ENCODE measurements at places on chromosomes 1 and 21.

DNA sequence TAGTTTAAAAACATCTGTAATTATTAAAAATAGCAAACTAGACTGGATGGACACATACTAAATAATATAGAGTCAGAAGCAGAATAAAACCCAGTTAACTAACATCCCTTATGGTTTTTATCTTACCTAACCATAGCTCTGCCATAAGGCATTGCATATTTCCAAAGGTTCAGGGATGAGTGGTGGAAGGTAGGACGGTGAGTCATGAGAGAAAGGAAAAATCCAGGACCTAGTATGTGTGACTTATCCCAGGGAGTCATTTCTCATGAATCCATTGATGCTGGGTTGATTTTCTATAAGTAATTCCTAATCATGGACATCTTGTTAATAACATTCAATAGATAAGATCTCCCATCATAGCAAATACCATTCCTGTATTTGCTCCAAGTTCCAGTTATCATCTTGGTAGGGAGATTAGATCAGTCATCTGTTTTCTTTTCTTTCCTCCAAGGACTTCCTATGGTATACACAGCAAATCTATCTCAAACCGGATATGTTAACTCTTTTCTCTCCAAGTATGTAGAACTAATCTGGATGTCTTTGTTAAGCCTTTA is 490.7 kb upstream of the B3GALT2 start:
- no peak for DNase-seq

- DNase-seq: no peak
Measured at GRCh38 chr1:38082769-38083263, 36.2 kb upstream of the POU3F1 start.

- DNase-seq: no peak
Measured at GRCh38 chr1:212696721-212697331, 2.8 kb downstream of the BATF3 start.

- no peak for DNase-seq
Measured at GRCh38 chr1:166084613-166085012, 82.2 kb downstream of the FAM78B start.

GRCh38 chr1:66271904-66272254 is 262.1 kb upstream of the SGIP1 start:
- DNase-seq: peak; percentile 46

GRCh38 chr1:22500471-22500870 is 48.8 kb downstream of the ZBTB40 start:
- DNase-seq: no peak

GRCh38 chr1:55334160-55334559 is 119.0 kb upstream of the USP24 start:
- DNase-seq: peak; percentile 42

DNA sequence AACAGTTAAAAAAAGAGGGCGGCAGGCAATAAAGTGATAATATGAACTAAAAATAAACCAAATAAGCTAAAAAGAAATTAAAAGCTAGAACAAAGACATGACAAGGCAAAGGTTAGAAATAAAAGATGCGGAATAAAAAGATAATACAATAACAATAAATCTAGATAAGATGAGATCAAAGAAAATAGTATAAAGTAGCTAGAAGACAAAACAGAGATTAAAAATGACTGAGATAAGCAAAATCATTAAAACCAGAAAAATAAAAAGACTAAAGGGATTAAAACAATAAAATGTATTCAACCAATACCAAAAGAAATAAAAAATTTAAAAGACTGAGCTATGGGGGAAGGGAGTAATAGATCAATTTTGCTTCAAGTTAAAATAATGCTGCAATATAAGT is 10.8 kb upstream of the SOX13 start:
- no peak for DNase-seq

DNA sequence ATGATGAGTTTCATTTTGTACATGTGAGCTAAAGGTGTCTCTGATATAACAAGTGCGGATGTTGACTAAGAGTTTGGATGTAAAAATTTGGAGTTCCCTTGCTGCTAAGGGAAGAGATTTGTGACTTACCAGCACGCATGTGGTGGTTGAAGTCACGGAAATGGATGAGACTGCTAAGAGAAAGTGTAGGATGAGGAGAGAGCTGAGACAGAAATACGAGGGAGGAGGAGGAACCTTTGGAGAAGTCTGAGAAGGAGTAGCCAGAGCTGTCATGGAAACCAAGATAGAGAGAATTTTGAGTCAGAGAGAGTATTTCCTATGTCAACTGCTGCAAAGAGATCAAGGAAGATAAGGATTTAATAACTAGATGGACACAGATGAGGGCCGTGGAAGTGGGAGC is 106.5 kb upstream of the COL24A1 start:
- no peak for DNase-seq

DNA sequence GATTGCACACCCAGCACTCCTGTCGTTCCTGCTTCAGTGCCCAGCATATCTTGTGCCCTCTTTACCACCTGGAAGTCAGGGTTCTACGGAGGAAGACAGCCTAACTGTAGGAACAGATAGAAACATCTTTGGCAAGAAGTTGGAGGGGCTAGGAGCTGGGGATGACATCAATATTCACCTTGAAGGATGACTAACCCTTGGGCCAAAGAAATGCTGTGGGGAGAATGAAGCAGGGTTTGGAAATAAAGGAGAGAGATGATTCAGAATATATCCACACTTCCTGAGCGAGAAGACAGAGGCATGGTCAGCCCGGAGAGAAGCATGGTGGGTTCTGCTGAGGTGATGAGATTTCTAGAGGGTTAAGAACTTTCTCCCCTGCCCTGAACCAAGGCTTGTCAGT is 4.6 kb upstream of the NKAIN1 start:
- no peak for DNase-seq

- DNase-seq: peak; percentile 94
Measured at GRCh38 chr1:202615501-202616354, 94.5 kb downstream of the SYT2 start.

DNA sequence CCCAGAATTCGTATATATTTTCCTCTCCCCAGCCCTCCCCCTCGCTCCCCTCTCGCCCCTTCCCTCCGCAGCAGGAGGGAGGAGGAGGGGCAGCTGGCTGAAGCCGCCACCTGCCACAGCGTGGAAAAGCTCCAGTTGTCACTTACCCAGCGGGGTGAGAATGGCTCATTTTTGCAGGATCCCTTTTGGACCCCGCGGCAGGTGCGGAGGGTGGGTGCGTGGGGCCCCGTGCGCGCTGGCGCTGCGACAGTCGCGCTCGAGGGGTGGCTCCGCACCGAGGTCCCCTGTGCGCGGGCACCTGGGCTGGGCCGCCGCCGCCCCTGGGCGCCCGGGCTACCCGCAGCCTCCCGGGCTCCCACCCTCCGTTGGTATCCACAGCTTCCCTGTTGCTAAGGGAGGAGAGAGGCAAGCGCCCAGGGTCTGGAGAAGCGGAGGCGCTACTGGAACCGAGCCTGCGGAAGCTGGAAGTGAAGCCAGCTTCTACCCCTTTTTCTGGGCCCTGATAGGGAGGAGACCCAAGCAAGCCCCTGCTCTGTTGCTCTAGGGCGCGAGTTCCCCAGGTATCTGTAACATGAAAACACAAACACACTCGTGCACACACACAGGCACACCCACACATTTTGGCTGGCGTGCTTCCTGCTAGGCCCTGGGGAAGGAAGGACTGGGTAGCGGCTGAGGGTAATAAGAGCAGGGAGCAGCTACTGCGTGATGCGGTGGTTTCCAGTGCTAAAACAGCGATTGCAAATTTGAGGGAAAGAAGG is at the start of gene ERICH3:
ERICH3 (minus strand) TSS at position 442 of the 761 bp plus-strand sequence; CDS start at position 169, 273 bp downstream.
- no peak for DNase-seq

DNA sequence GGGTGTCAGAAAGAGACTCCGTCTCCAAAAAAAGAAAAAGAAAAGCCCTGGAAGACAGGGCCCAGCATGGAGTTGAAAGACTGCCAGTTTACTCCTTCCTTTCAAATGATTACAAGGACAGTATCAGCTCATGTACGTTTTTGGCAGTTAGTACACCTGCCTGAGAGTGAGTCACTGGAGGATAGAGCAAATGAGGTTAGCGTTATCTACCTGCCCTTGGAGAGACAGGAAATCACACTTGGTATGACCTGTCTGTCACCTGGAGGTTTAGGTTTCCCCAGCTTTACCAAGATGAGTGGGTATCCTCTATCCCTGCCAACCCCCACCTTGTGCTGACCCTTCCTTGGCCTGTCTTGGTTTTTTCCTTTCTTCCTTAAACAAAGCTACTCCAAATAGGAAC is 96.8 kb upstream of the BMP8A start:
- DNase-seq: no peak

GRCh38 chr1:152165286-152166077 is 6.5 kb upstream of the RPTN start:
- peak; percentile 67 for DNase-seq

DNA sequence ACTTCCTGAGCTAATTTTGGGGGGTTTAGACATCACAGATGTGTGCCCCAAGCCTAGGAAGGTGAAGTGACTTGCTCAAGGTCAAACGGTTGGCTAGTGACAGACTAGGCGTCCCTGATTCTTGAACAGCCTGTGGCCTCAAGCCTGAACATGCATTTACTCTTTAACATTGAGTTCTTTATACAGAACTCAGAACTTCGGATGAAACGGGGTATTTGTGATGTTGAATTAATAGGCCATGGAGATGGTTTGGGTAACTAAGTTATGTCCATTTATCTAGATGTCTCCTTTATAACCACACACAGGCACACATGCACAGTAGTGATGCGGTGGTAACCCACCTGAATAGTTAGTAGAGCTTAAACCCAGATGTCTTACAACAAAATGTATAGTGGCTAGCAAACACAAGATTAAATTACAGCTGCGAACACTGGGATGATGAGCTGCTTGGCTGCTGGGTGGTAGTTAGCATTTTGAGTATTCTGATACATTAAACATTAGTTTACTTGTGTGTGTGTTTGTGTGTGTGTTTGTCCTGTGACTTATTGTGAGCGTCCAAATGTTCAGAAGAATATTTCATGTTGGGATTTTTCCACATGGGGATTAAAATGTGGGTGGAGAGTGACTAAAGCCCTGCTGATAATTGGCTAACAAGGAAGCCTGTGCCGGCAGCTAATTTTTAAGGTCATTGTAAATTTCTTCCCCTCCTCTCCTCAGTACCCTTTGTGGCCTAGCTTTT is 2.3 kb downstream of the ATP1A1 start:
- peak; percentile 74 for DNase-seq

GRCh38 chr1:232921381-232921780 is 29.0 kb upstream of the NTPCR start:
- DNase-seq: peak; percentile 22

DNA sequence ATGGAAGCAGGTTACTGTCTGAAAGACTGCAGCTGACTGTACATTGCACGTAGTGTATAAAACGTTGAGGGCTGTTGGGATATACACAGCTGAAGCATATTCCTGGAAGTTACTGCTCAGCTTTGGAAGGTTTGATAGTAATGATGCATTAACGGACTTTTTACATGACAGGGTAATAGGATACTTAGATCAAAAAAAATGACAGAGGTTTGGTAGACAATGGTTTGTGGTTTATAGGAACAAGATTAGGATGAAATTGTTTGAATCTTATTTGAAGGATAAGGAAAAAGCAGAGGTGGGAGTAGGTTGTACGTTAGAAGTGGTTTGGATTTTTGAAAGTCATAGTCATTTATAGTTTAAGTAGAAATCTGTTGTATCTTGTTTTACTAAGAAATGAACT is 33.0 kb downstream of the ADGRL2 start:
- DNase-seq: no peak

DNA sequence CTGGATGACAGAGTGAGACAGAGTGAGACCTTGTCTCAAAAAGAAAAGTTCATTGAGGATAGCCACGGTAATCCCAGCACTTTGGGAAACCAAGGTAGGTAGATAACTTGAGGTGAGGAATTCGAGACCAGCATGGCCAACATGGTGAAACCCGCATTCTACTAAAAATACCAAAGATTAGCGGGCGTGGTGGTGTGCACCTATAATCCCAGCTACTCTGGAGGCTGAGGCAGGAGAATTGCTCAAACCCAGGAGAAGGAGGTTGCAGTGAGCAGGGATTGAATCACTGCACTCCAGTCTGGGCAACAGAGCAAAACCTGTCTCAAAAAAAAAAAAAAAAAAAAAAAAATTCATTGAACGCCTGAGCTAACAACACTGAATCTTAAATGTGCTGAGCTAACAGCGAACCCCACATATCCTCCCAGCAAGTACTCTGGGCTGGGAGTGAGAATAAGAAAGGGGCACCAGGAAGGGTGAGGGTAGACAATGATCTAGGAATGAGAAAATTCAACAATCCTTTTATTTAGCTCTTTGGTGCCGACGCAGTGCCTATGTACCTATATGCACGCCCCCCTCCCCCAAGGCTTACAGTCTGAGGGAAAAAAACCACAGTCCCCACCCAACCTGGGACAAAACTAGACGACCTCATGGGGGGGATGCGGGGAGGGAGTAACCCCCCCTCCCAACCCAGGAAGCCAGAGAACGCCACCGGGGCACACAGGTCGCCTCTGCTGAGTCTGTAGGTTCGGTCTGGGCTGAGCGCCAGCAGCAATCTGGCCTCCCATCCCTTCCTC is 1.4 kb upstream of the CACNA1S start:
- DNase-seq: no peak

DNA sequence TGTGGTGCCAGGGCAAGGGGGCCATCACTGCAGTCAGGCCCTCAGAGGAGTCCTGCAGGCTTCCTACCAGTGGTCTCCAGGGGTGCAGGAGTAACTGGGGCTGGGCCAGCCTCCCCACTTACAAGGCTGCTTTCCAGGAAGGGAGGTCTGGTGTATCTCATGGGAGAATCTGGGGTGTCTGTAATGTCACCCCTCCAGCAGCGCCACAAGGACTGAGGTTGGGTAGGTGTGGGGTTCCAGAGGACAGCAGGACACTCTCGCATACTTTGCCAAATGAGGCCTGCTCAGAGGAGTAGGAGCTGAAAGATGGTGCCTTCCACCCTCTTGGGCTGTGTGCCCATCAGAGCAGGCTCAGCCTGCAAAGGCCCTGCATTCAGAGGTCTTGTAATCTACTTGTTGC is 46.9 kb downstream of the TNNT2 start:
- no peak for DNase-seq

GRCh38 chr1:228407106-228408040 is 738 bp upstream of the TRIM11 start:
- no peak for DNase-seq

- no peak for DNase-seq
Measured at GRCh38 chr1:45518910-45519309, 2.8 kb downstream of the PRDX1 start.

DNA sequence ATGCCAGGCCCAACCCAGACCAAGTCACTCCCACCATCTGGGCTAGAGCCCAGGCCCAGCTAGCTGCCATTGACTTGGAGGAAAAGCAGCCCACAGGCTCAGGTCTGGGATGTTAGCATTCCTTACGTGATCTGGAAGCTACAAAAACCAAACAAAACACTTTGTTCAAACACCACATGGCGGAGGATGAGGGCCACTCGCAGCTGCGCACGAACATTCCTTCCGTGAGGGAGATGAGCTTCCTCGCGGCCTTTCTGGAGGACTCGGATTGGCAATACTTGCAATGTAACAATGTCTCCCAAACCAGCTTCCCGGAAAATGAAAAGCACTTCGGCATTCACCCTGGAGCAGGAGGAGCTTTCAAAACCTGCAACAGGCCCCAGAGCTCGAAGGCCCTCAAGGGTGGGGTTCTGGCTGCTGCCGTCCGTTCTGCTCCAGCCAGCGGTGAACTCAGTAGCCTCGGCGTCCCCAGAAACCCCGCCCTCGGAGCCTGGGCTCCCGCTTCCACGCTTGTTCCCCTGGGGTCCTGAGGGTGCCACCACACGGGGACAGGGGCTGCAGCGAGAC is 40.5 kb downstream of the COL6A1 start:
- DNase-seq: no peak

GRCh38 chr1:183956559-183957188 is 80.9 kb downstream of the COLGALT2 start:
- DNase-seq: peak; percentile 95
